ENCODE measurements at places on chromosomes 7 and 10.

DNA sequence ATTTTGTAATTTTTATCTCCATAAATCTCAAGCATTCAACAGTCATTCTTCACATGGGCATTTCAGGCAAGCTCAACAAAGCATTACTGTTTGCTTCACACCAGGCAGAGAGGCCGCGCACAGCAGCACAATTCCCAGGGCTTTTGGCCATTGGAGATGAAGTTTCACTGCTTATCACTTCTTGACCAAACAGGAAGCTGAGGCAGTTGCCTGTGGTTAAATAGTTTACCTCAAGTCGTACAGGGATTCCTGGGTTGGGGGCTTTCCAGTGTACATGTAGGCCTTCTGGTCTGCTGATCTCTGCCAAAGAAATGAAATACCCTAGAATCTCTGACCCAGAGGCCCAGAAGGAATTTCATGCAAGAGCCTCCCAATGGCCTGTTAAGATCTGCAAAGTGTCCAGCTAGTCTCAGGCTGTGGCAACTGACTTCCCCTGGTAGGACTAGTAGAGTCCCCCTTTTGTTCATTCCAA lies 11.2 kb upstream of the PRDX3 start:
- DNase-seq, result peak; percentile 58

GRCh38 chr10:8078027-8078426 lies 23.5 kb downstream of the GATA3 start:
- no peak for DNase-seq

- DNase-seq, result peak; percentile 93
Measured at GRCh38 chr7:101138213-101138870, 11.4 kb downstream of the SERPINE1 start.

DNA sequence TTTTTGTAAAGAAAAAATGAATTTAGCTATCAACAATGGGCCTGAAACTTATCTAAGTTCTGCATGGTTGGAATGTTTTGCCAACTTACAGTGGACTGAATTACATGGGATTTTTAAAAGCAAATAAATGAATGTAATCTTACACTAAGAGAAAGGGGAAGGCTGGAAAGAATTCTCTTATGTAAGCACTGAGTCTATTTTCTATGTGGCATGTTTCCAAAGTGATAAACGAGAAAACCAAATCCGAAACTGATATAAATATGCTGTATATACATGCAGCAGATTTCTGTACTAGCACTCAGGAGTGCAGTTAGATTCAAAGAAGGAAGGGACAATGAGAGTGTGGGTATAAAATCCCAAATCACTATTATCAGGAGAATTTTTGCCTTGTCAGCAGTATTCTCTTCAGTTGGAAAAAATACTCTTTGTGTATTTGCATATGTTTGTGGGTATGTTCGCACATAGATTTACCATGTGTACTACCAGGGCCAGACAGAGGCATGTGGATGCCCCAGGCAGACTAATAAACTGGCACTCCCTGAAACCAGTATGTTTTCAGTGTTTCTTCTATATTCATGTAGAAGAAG lies 334.3 kb upstream of the SEMA3D start:
- no peak for DNase-seq

DNA sequence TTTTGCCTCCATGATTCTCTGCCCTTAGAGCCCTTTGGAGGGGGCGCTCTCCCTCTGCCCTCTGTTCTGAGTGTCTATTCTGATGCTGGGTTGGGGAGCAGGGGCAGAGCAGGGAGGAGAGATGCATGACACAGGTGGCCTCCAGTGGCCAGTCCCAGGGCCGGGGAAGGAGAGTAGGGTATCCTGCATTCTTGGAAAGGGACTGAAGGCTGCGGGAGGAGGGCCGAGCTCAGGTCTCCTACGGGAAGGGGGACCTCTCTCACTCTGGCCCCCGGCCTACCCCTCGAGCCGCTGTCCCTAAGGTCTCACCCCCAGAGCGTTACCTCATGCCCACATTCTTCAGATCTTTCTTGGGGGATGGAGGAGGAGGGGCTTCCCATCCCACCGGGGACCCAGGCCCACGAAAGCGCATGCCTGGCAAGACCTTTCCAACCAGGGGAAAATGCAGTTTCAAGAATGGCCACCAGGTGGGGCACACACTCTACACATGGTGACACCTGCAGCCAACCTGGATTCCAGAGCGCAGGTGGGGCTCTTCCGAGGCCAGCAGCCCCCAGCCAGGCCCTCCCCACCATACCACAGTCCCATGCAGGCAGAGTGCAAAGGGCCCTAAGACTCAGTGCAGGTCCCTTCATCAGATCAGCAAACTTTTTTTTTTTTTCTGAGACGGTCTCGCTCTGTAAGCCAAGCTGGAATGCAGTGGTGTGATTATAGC lies 86.4 kb downstream of the MYL10 start:
- DNase-seq, result peak; percentile 65

DNA sequence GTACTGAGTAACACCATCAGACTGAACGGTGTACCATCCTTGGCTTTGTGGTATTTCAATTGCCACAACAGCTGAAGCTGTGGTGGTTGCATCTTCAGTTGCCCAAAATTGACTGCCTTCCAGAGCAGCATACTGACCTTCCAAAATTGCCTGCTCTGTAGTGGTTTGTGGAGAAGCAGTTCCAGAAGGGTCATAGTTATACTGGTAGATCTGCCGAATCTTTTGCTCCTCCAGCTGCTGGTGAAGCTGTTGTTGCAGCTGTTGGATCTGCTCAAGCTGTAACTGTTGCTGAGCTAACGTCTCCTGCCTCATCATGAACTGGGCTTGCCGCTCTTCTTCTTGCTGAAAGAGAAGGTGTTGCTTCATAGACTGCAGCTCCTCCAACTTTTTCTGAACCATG lies 212.2 kb downstream of the PCLO start:
- no peak for DNase-seq

DNA sequence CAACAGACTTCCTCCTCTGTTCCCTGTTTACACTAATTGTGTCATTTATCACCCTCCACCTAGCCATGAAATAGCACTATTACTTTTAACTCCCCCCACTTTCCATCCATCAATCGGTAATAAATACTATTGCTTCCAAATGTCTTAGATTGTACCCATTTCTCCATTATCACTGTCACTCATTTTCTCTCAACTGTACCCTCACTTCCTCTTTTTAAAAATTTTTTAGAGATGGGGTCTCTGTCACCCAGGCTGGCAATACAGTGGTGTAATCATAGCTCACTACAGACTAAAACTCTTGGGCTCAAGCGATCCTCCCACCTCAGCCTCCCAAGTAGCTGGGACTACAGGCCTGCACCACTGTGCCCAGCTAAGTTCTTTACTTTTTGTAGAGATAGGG lies 123.5 kb upstream of the EGR2 start:
- no peak for DNase-seq

GRCh38 chr7:71613313-71613712 lies 481.4 kb downstream of the GALNT17 start:
- DNase-seq, result no peak

DNA sequence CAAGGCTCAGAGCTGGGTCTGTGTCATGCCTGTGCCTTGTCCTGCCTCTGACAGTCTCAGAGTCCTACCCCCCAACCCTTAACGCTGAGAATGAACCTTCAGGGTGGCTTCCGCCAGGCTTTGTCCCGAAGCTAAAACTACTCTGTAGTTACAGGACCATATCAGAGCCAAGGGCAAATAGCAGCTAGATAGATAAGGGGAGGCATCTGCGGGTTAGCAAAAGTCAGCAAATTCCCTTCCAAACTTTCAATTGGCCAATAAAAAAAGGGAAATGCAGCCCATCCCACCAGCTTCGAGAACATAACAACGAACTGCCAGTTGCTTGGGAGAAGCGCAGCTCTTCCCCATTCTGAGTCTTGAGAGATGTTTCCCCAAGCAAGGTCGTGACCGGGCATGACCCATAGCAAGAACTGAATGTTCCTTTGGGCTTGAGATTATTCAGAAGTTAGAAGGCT lies 17.7 kb downstream of the CCL24 start:
- no peak for DNase-seq

Measured in activated CD4-positive, alpha-beta T cell treated with anti-CD3 and anti-CD28 coated beads, Interleukin-10, Interleukin-2, amounts not matched to agents 100 ng/mL and 50 ng/mL, durations not matched to agents 16 hours and 8 hours (primary cell).